ENCODE measurements at places on chromosomes 6 and 20.

- DNase-seq: no peak
These were observed 69.1 kb downstream of the MYB start for GRCh38 chr6:135250234-135250633.

- DNase-seq: no peak
These were observed 45.3 kb upstream of the SMIM8 start for GRCh38 chr6:87277123-87277522.

- DNase-seq: no peak
These were observed 31.1 kb upstream of the SLC35D3 start for GRCh38 chr6:136890986-136891385.

GRCh38 chr6:20483887-20484497 is 50.3 kb upstream of the CDKAL1 start:
- no peak for DNase-seq

- DNase-seq: no peak
These were observed 754.6 kb downstream of the KIF16B start for GRCh38 chr20:15818651-15819071.
